Activated T-helper 1 cell treated with anti-CD3 and anti-CD28 coated beads, Interleukin-2, amount 50 U/mL, for 16 hours (primary cell): ENCODE measurements at places on chromosomes 2 and 18.

DNA sequence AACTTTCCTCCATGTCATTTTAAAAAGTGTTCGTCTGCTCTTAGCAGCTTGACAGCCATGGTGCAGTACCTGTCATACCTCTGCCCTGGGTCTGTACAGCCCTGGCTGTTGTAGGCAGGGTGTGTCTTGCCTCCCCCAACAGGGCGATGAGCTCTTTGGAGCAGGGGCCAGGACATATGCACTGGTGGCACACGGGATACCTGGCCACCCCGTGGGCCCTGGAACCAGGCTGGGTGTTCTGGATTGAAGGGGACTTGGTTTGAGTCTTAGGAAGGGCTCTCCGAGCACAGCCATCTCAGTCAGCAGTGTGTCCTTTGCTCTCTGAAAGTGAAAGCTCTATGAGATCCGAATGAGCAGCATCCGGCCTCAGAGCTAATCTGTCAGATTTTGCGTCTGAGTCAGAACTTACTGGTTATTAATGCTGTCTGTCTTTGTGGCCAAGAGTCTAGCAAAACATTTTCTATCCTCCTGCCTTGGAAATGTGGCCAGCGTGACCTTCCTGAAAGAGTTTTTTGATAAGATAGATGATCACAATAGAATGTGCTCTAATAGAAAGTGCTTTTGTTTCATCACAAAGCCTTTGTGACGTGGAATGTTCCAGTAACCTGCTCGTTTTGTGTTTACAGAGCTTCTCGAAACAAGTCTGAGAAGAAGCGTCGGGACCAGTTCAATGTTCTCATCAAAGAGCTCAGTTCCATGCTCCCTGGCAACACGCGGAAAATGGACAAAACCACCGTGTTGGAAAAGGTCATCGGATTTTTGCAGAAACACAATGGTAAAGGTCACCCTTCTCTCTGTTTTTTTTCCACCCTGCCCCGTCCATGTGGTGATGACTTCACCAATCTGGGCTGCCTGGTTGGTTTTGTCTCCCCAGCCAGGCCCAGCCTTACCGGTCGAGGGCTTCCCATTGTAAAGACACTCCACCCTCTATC lies 77.3 kb upstream of the RPL31 start:
- no peak for DNase-seq

- no peak for DNase-seq
These were observed 33.3 kb downstream of the CFLAR start for GRCh38 chr2:201149064-201149820.

- DNase-seq, result no peak
These were observed 90.9 kb downstream of the PLA2R1 start for GRCh38 chr2:159971365-159972152.

DNA sequence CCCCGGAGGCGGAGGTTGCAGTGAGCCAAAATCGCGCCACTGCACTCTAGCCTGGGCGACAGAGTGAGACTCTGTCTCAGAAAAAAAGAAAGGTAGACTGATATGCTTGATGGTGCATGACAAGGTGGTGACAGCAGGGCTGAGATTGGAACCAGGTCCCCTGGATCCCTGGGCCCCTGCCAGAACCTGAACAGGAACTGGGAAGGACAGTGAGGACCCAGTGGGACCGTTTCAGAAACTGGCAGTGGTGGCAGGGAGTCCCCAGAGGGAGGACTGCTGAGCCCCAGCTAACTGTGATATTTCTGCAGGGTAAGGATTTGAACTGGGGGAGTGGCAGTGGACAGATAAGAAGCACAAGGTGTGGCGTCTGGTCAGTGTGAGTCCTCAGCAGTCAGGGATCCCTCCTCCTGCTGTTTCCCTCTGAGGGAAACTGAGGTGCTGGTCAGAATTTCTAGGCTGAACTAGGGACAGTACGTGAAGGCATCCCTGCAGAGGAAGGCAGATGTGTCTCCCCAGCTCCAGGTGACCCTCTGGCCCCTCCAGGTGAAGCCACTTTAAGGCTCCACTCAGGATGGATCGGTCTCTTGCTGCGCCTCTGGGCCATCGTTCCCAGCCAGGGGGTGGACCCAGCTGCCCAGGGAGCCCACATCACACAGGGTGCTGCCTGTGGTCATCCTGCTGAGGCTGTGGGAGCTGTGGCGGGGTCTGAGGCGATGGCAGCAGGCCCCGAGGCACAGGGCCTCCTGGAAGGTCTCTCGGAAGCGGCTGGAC lies 5.6 kb downstream of the NMUR1 start:
- DNase-seq, result no peak

DNA sequence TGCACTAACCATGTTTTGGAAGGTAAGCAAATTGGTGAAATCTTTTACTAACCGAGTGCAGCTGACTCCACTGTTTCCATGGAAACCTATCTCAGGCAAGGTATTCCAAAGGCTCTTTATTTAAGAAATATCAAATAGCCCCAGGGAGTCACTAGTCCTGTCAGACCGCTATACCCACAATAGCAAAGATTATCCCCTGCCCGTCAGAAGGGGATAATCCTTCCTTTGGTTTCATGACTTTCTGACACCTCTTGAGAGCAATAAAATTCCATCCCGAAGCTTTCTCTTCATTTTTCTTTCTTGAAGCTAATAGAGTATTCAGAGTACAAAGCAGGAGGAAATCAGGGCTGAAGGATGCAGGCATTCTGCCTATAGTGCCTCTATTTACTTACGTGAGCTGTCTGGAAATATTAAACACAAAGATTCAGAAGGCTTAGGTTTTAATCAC lies 34.7 kb upstream of the MAP2 start:
- no peak for DNase-seq

DNA sequence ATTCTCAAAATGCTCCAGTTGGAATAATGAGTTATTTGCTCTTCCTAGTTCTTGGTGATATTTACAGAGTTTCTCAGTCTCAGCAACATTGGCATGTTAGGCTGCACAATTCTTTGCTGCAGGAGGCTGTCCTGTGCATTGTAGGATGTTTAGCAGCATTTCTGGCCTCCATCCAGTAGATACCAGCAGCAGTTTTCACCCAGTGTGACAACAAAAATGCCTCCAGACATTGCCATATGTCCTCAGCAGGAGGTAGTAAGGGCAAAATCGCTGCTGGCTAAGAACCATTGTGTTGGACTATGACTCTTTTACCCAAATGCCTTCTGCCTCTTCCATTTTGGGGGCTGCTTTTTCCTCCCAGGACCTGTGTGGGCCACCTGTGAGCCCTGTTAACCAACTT lies 50.4 kb downstream of the PAX8 start:
- no peak for DNase-seq

- DNase-seq, result no peak
These were observed 1.9 kb upstream of the ANKRD39 start for GRCh38 chr2:96859681-96860064.

DNA sequence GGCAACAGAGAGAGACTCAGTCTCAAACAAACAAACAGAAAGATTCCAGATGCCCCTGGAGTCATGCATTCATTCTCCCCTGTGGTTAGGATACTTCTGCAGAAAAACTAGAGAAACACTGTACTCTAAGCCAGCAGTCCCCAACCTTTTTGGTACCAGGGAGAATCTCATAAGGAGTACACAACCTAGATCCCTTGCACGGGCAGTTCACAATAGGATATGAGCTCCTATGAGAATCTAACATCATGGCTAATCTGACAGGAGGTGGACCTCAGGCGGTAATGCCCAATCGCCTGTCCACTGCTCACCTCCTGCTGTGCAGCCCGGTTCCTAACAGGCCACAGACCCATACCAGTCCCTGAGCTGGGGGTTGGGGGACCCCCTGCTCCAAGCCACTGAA lies 18.3 kb downstream of the PSME4 start:
- no peak for DNase-seq

DNA sequence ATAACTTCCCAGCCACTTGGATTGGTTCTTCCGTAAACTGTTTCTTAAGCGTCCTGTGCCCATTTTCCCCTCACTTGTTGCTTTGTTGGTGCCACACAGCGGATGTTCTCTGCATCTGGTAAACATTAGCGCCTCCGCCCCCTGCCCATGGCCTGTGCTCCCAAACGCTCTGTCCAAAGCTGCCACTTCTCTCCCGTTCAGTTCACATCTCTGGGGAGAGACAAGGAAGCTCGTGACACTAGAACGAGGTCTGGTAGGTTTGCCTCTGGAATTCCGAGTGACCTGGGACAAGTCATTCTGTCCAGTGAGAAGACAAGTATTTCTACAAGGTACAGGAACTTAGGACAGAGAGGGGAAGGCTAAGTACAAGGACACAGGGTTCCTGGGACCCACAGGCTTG lies 9.4 kb downstream of the COPS9 start:
- no peak for DNase-seq

DNA sequence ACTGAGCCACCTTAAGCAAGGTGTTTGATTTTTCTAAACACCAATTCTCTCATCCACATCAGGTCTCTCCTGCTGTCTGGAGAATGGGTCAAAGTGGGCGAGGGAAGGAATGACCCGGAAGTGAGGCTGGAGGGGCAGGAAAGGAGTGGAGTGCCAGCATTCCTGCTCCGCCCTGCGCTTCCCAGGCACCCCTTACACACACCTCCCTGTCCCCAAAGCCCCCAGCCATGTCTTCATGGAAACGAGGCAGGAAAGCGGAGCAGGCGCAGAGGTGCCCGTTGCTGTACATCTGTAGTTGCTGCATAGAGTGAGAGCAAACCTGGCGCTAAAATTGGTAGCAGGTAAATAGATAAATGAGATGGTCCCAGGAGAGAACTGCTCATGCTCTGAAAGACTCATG lies 27.2 kb upstream of the NT5DC4 start:
- DNase-seq, result no peak
